BJ (cell line): ENCODE measurements at places on chromosomes 6 and 20. TPM values are rescaled to one million over a fixed set of nuclear protein-coding genes. Genes with fewer than 3 reads are reported as not detected.

The CLVS2 gene
- under 0.01 TPM in 1 of 2 replicates, not detected in the other for polyA plus RNA-seq

The PLN gene
- 0.05 and 0.10 TPM in 2 replicates for polyA plus RNA-seq

The IP6K3 gene
- polyA plus RNA-seq, result 0.58 and 0.75 TPM in 2 replicates

The KCNK15 gene
- polyA plus RNA-seq, result 0.58 and 0.82 TPM in 2 replicates

The DEF6 gene
- polyA plus RNA-seq, result 3.7 and 4.1 TPM in 2 replicates

The PTK6 gene
- polyA plus RNA-seq, result 0.05 and 0.07 TPM in 2 replicates

The CD93 gene
- polyA plus RNA-seq, result not detected in 2 replicates
